ENCODE measurements at places on chromosomes 4 and X.

DNA sequence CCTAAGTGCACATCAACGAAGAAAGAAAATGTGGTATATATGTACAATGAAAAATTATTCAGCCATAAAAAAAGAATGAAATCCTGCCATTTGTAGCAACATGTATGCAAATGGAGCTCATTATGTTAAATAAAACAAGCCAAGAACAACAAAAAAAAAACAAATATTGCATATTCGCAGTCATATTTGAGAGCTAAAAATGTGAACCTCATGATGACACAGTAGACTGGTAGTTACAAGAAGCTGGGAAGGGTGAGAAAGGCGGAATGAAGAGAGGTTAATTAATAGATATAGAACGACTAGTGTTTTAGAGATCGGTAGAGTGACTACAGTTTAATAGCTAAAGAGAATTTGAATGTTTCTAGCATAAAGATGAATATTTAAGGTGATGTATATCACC, 89.2 kb downstream of the PDS5A start:
- no peak for DNase-seq

DNA sequence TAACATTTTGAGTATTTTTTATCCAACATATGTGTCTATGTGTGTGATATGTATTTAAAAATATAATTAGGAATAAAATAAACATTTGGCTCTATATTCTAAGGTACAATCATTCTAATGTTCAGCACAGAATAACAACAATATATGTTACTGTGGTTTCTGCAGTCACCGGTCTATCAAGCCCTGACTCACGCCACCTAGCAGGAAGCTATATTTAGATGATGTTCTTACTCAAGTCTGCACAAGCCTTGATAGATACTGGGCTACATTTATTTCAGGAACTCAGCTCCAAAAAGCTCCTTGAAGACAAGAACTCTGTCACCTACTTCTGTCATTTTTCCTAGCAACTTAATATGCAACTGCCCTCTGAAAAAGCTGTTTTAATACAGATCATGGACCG, 152.0 kb upstream of the FTHL17 start:
- DNase-seq = no peak

- DNase-seq = no peak
Observed at GRCh38 chr4:24683116-24683515, 98.8 kb upstream of the DHX15 start.

- no peak for DNase-seq
Observed at GRCh38 chr4:47968847-47969246, 47.6 kb downstream of the CNGA1 start.

- DNase-seq = no peak
Observed at GRCh38 chrX:37348231-37348970, 763 bp upstream of the PRRG1 start.

DNA sequence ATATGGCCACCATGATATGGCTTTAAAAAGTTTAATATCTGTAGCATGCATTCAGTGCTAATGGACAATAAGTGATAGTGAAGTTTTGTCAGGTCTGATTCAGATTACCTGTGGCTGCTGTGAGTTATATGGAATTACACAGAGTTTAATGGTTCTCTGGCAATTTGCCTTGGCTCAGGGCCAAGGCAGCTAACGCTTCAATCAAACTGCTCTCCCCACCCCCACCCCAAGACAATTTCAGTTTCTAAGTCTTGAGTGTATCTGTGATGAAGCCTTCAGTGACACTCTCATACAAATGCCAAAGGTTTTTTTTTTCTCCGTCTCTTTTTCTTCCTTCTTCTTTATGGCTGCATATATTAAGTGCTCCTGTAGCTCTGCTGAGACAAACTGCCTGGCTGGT, 106.6 kb downstream of the SHROOM4 start:
- DNase-seq = no peak

DNA sequence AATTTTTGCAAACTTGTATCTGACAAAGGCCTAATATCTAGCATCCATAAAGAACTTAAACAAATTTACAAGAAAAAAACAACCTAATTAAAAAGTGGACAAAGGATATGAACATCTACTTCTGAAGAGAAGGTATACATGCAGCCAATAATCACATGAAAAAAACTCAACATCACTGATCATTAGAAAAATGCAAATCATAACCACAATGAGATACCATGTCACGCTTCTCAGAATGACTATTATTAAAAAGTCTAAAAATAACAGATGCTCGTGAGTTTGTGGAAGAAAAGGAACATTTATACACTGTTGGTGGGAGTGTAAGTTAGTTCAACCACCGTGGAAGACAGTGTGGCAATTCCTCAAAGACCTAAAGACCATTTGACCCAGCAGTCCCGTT, 24.0 kb downstream of the CEP44 start:
- no peak for DNase-seq

GRCh38 chr4:13284932-13285331, 199.2 kb downstream of the RAB28 start:
- no peak for DNase-seq

GRCh38 chr4:173821876-173822275, 291.8 kb upstream of the HAND2 start:
- DNase-seq = no peak

DNA sequence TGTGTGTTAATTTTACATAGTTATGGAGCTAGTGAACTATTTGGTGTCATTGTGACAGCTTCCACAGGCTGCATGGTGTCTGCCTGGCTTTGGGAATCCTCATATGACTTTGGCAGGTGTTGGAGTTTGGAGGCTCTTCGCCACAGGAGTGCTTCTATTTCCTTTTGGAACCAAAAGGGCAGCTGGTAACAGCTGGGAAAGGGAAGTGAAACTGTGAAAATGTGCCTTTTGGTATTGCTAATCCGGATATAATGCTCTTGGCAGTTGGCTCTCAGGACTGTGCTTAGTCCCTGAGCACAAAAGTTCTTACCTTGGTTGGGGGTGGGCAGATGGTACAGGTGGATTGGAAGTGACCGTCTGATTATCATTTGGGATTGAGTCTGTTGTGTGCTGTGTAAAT, 18.1 kb downstream of the OFD1 start:
- no peak for DNase-seq

DNA sequence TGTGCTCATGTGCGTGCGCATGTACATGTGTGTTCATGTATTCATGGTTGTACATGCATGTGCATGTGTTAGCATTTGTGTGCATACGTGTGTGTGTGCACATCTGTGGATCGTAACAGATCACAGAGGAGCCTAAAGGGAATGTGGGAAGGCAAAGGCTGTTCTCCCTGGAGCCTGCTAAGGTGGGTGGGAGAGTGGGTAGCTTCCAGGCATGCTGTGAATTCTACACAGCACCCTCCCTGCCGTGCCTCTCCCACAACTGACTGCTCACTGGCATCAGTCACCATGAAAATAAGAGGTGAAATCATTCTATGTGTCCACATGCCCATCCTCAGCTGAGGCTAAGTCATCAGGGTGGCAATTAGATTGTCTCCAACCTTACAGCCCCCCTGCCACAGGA, 600.9 kb downstream of the MID1IP1 start:
- no peak for DNase-seq

- DNase-seq = no peak
Observed at GRCh38 chrX:123920105-123920785, 41.3 kb upstream of the STAG2 start.

DNA sequence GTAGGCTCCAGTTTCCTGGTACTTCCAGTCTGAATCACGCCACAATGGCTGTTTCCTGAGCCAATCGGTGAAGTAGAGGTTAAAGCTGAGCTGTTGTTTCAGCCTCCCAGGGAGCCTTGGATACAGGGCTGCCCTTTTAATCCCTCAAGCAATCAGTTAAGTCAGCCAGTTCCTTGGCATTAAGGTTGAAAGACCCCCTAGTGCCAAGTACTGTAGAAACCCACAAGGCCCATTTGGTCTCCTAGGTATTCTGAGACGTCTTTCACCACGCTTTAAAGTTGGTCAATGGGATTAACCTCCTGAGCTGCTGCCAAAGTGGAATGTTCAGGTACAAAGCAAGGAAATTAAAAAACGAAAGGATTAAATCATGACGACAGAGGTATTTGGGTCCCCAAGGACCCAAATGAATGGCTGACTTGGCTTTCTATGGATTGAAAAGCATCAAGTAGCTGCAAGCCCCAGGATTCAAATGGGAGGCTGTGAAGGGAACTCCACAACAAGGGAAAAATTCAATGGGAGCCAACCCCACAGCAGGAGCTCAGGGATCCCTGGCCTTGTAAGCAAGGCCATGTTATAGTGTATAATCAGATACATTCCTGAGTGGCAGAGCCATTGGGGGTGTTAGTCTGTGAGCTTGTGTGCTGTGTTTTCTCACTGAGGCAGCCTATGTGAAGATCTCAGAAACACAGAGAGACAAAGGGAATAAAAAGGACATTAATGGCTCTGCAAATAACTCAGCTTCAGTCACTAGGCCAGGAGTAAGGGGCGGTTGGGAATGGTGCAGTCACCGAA, 86.0 kb downstream of the ATG4A start:
- no peak for DNase-seq

DNA sequence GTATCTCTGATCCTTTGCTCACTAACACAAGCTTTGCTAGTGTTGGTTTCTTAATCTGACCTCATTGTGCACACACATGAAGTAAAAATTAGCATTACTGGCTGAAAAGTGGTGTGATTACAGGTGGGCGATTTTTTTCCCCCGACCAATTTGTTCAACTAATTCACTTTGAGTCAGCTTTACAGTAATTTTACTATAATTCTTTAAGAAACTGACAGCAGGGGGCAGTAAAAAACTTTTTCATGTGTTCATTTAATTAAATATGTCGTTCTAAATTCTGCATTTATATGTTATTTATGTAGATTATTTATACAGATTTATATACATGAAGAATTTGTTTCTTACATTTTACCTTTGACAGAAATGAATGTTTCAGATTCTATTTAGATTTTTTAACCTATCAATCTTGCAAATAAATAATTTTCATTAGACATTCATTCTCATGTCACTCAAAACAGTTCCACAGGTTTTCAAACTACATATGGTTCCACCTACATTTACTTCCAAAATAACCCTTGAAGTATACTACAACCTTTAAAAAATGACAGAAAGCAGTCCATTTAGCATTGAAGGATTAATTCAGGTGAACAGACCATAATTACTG, 17.5 kb downstream of the PALLD start:
- DNase-seq = no peak

DNA sequence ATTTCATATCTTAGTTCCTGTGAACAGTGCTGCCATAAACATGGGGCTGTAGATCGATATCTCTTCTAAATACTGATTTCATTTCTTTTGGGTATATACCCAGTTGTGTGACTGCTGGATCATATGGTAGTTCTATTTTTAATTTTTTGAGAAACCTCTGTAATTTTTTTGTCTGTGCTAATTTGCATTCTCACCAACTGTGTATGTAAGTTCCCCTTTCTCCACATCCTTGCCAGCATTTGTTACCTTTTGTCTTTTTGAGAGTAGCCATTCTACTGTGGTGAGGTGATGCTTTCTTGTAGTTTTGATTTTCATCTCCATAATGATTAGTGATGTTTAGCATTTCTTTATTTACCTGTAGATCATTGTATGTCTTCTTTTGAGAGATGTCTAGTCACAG, 2086.5 kb upstream of the TENM3 start:
- DNase-seq = no peak
